ENCODE measurements at places on chromosomes 3 and 15. TPM values are rescaled to one million over a fixed set of nuclear protein-coding genes. Genes with fewer than 3 reads are reported as not detected.

Gene PLA2G4E
- total RNA-seq, result not detected

DNA sequence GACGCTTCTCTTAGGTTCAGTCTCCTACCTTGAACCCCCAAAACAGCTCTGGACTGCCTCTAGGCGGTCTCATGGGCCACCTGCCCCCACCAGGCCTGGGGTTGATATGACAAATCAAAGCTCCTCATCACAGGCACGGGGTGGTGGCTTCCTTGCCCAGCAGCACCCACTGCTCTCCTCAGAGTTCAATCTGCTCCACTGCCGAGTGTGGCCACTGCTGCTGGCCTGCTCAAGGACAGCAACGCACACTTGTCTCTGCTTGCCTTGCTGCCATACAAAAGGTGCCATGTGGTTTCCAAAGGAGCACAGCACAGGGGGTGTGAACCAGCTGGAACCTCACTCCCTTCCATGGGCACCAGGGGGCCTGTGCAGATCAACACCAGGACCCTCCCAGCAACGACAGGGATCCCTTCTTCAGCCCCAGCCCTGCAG is 10.2 kb downstream of the KBTBD13 start:
- H3K4me3 ChIP-seq, result no peak overlapping the region
- no peak for DNase-seq
- H3K36me3 ChIP-seq, result no peaks in the 10 kb centered on the region
- H3K4me1 ChIP-seq, result peaks cover 100% of the 10 kb centered on the region

DNA sequence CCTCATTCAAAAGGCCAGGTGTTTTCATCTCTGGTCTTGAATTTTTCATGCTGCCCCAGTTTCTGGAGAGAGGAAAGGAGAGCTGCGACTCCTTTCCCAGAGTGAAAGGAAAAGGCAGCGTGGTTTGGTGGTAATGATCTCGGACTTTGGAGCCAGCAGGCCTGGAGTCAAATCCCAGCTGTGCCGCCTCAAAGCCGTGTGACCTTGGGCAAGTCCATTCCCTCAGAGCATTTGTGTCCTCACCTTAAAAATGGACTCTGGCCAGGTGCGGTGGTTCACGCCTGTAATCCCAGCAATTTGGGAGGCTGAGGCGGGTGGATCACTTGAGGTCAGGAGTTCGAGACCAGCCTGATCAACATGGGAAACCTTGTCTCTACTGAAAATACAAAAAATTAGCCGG is 4.7 kb upstream of the CCDC33 start:
- no peak overlapping the region for H3K4me3 ChIP-seq
- H3K27me3 ChIP-seq, result no peaks in the 10 kb centered on the region
- no peak for DNase-seq

- H3K36me3 ChIP-seq, result no peaks in the 10 kb centered on the region
- no peak overlapping the region for H3K27ac ChIP-seq
- no peaks in the 10 kb centered on the region for H3K4me1 ChIP-seq
- H3K27me3 ChIP-seq, result no peaks in the 10 kb centered on the region
- H3K4me3 ChIP-seq, result no peak overlapping the region
These were observed 57.9 kb downstream of the TPRA1 start for GRCh38 chr3:127532561-127533203.

DNA sequence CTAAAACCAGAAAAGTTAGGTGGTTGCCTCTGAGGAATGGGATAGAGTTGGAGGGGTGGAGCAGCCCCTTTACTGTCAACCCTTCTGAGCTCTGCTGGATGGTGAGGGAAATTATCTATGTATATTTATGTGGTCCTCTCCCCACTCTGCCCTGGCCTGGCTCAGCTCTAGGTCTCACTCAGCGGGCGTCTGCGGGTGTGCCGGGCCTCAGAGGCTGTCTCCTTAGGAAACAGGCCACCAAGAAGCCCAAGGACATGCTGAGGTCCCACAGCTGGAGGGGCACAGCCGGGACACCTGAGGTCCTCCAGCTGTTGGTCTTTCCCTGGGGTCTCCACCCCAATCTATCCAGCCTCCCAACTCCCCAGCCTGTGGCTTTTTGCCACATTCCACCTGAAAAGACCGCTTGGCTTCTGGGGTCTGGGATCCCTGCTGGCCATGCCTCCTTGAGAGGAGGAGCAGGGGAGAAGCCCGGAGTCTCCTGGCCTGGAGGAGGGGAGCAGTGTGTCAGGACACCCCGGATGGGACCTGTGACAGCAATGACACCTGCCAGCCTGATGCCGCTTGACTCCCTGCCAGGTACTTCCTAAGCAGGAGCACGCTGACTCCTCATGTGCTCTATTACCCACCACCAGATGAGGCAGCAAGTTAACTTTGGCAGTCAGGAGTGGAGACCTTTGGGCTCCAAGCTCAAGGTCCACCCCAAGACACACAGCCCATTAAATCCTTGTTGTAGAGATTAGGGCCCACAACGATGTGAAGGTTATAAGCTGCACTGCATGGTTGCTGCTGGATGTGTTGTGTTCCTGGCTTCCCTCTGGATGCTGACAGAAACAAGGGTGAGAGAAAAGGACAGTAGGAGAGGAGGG is at the start of gene SLC28A1:
TSS of gene SLC28A1 (plus strand) at position 747 of the 866 bp plus-strand sequence. CDS start 3,099 bp downstream, outside the sequence.
- H3K4me3 ChIP-seq, result no peak within 1 kb of the TSS
- no peak within 1 kb of the TSS for H3K27ac ChIP-seq
- DNase-seq, result no peak
- no peaks in the 10 kb centered on the region for H3K27me3 ChIP-seq

DNA sequence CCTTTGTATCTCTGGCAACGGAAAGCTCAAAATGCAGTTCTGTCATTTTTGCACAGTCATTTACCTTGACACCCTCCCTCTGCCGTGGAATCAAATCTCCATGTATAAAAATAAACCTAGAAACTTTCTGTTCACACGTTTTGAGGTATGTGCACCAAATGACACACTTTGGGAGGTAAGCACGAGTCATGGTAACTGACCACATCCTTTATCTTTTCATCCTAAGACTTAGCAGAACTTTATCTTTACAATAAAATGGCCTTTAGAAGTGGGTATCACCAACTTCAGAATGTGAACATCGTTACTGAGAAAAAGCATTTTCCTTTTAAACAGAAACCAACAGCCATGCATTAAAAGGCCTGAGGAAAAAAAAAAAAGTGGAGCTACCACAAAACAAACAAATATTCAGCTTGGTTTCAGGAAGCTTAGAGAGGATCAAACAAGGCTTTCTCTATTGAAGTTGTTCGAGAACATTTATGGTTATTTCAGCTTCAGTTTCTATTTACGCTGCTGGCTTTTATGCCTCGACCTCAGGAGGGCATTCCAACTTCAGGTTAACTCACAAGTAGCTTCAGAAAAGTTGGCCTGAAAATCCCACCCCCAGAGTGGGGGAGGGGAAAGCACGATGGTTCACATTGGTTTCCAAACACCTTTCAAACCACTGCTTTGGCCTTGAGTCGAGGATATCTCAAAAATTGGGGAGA is 171.1 kb upstream of the ICE2 start:
- no peak for DNase-seq
- no peaks in the 10 kb centered on the region for H3K36me3 ChIP-seq
- no peak overlapping the region for H3K27ac ChIP-seq
- no peaks in the 10 kb centered on the region for H3K27me3 ChIP-seq
- H3K4me3 ChIP-seq, result no peak overlapping the region
